CD14-positive monocyte (primary cell): ENCODE measurements at places on chromosomes 4 and X. TPM values are rescaled to one million over a fixed set of nuclear protein-coding genes. Genes with fewer than 3 reads are reported as not detected.

ARSH gene
- not detected in 2 replicates for polyA plus RNA-seq

ATP8A1 gene
- 3.2 TPM for polyA plus RNA-seq

ENPEP gene
- not detected for polyA plus RNA-seq

MAGED4 gene
- polyA plus RNA-seq: not detected

GRCh38 chrX:63739885-63740284 is 45.1 kb downstream of the ARHGEF9 start:
- no peaks in the 10 kb centered on the region for H3K36me3 ChIP-seq
- H3K4me3 ChIP-seq: no peak overlapping the region
- DNase-seq: no peak
- no peak overlapping the region for H3K27ac ChIP-seq
